Lung (tissue), 17 donors: ENCODE measurements at places on chromosomes 12 and 14. TPM values are rescaled to one million over a fixed set of nuclear protein-coding genes. Genes with fewer than 3 reads are reported as not detected.

DNA sequence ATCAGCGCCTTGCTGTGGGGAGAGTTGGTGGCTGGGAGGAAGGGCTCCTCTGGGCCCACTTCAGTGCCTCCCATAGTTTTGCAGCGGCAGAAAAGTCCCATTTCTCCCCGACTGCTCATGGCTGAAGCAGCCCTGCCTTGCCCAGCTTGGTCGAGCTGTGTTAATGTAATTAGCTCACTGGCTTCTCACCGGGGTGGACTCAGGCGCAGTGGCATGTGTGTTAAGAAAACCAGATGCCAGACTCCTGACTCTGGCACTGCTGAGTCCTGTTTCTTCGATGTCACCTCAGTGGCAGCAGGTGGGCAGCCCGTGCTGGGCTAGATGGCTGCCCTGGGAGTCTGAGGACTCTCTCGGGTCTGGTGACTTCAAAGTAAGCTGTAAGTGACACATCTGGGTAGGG lies 47.4 kb downstream of the CHST11 start:
- no peak overlapping the region for H3K27ac ChIP-seq
- peaks cover 28% of the 10 kb centered on the region for H3K4me1 ChIP-seq
- H3K27me3 ChIP-seq: no peaks in the 10 kb centered on the region
- no peak overlapping the region for H3K4me3 ChIP-seq

DNA sequence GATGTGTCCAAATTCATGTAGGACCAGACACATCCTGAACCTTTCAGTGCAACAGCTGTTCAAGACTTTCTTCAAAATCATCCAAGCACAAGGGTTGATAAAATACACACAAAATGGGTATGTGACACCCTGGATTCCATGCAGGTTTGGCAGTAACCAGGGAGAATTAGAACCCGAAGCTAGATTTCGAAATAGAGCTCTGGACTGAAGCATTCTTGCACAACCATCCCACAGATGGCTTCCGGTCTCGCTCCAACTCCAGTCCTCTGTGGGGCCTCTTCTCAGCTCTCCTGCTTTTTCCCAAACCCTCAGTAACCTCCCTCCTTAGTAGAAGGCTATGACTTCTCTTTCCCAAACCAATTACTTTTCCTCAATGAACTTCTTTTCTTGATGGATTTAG lies 171.3 kb downstream of the TTC7B start:
- no peak overlapping the region for H3K4me3 ChIP-seq
- peaks cover 51% of the 10 kb centered on the region for H3K4me1 ChIP-seq
- DNase-seq: peak; percentile 63
- H3K27me3 ChIP-seq: no peaks in the 10 kb centered on the region

DNA sequence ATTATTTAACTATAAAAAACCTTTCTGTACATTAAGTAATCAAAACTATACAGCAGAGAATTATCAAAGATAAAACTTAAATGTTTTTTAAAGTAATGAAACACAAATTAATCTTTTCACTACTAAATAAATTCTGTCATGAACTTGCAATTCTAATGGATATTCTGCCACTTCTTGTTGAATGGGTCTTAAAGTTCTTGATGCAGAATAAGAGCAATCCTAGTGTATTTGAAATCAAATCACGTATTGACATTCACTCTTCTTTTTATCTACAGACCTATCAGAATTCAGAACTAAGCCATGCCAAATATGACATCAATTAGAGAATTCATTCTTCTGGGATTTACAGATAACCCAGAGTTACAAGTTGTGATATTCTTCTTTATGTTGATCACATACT lies at the start of gene OR6C65:
Gene OR6C65 (plus strand): TSS at position 301 of the 400 bp plus-strand sequence. CDS start 0 bp downstream, at position 301.
- H3K36me3 ChIP-seq: no peaks in the 10 kb centered on the region
- H3K4me1 ChIP-seq: no peaks in the 10 kb centered on the region
- no peak for DNase-seq
- H3K4me3 ChIP-seq: no peak within 1 kb of the TSS
- H3K27ac ChIP-seq: no peak within 1 kb of the TSS

DNA sequence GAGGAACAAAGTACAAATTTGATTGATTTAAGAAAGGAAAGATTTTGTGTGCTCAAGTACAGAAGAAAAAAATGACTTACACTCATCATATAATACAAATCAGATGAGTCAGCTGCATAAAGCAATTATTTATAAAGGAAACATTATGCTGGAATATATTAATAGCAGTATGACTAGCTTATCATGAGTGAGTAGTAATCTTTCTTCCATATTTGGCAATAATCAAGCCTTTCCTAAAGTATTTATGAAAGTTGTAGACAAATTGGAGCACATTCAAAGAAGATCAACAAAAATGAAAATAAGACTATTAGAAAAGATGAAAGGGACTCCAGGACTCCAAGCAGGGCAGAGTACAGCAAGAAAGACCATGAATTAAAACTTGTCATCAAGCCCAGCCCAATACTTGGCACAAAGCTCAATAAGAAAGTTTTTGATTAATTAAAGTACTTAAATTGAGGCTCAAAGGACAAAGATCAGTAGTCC lies 32.8 kb downstream of the CCER1 start:
- no peaks in the 10 kb centered on the region for H3K36me3 ChIP-seq
- H3K27me3 ChIP-seq: no peaks in the 10 kb centered on the region
- no peaks in the 10 kb centered on the region for H3K4me1 ChIP-seq

DNA sequence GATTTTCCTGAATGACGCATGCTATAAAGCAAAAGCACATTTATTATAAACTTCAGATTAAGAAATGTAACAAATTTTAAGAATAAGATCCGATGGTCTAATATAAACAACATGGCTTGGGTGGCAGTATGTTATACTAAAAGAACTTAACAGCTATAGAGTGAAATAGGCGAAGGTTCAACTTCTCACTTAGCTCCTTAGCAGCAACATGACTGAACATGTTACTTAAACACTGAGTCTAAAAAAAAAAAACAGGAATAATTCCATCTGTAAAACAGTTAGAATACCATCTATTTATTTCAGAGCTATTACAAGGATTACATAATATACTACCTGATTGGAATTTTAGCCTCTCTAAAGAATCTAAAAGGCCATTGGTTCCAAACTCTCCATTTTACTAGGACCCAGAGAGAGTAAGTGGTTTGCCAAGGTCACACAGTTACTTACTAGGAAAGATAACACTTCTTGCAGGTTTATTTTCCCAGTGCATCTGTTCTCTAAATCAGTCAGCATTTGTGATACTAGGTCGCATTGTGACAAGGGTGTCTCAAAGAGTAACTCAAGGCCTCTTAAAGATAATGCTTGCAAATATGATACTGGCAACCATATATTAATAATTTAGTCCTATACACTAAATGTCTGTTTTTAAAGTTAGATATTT lies 14.8 kb downstream of the OSBPL8 start:
- no peaks in the 10 kb centered on the region for H3K4me1 ChIP-seq
- no peak overlapping the region for H3K4me3 ChIP-seq
- H3K27ac ChIP-seq: no peak overlapping the region
- no peaks in the 10 kb centered on the region for H3K36me3 ChIP-seq
- DNase-seq: no peak
- H3K27me3 ChIP-seq: no peaks in the 10 kb centered on the region

GRCh38 chr14:31083781-31084180 lies 57.6 kb upstream of the STRN3 start:
- DNase-seq: no peak
- H3K4me3 ChIP-seq: no peak overlapping the region
- no peaks in the 10 kb centered on the region for H3K36me3 ChIP-seq
- H3K4me1 ChIP-seq: no peaks in the 10 kb centered on the region
- no peak overlapping the region for H3K27ac ChIP-seq
- H3K27me3 ChIP-seq: no peaks in the 10 kb centered on the region

- no peaks in the 10 kb centered on the region for H3K36me3 ChIP-seq
- H3K4me3 ChIP-seq: peak overlapping the region; percentile 72
- DNase-seq: peak; percentile 65
These were observed 466 bp downstream of the SAV1 start for GRCh38 chr14:50667684-50667995.

- H3K4me1 ChIP-seq: no peaks in the 10 kb centered on the region
- H3K36me3 ChIP-seq: no peaks in the 10 kb centered on the region
- H3K4me3 ChIP-seq: no peak overlapping the region
- peaks cover 10% of the 10 kb centered on the region for H3K27me3 ChIP-seq
- no peak overlapping the region for H3K27ac ChIP-seq
These were observed 64.4 kb upstream of the FZD10 start for GRCh38 chr12:130097798-130098255.

- DNase-seq: peak; percentile 63
- H3K27ac ChIP-seq: no peak overlapping the region
- no peak overlapping the region for H3K4me3 ChIP-seq
These were observed 46.5 kb upstream of the TSPAN11 start for GRCh38 chr12:30880061-30880460.

- no peak overlapping the region for H3K4me3 ChIP-seq
- H3K27me3 ChIP-seq: no peaks in the 10 kb centered on the region
- DNase-seq: no peak
- no peak overlapping the region for H3K27ac ChIP-seq
- H3K4me1 ChIP-seq: no peaks in the 10 kb centered on the region
- H3K36me3 ChIP-seq: no peaks in the 10 kb centered on the region
These were observed 12.3 kb downstream of the NKX2-8 start for GRCh38 chr14:36570065-36570464.

GRCh38 chr14:24364841-24365240 lies 3.1 kb upstream of the NFATC4 start:
- peaks cover 12% of the 10 kb centered on the region for H3K4me1 ChIP-seq
- no peak overlapping the region for H3K27ac ChIP-seq
- no peaks in the 10 kb centered on the region for H3K27me3 ChIP-seq
- no peak for DNase-seq
- H3K4me3 ChIP-seq: no peak overlapping the region
- no peaks in the 10 kb centered on the region for H3K36me3 ChIP-seq

GRCh38 chr14:101559624-101560533 lies 1.4 kb upstream of the DIO3 start:
- H3K36me3 ChIP-seq: no peaks in the 10 kb centered on the region
- peaks cover 9% of the 10 kb centered on the region for H3K27me3 ChIP-seq
- peak overlapping the region; percentile 47 for H3K4me3 ChIP-seq
- H3K4me1 ChIP-seq: peaks cover 11% of the 10 kb centered on the region
- no peak overlapping the region for H3K27ac ChIP-seq
- peak; percentile 63 for DNase-seq

DNA sequence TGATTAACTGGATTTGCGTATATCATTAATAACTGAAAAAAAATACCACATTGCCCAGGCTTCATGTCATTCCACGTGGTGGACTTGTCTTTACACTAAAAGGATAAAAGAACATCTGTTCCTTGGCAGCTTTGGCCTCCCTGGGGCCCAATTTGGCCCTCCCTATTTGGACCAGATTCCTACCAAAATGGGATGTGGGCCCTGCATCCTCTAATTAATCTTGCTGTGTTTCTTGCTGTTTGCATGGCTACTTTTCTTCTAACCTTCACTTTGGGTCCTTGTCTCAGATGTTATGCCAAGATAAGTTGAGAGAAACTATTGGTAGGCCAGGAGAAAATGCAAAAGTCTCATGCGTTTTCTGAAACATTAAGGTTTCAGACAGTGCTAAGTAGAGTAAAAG lies 57.5 kb downstream of the PTHLH start:
- DNase-seq: no peak
- no peaks in the 10 kb centered on the region for H3K36me3 ChIP-seq
- no peak overlapping the region for H3K27ac ChIP-seq
- H3K4me1 ChIP-seq: no peaks in the 10 kb centered on the region
- H3K27me3 ChIP-seq: no peaks in the 10 kb centered on the region
- H3K4me3 ChIP-seq: no peak overlapping the region

GRCh38 chr14:48005986-48006385 lies 330.6 kb upstream of the MDGA2 start:
- no peak overlapping the region for H3K4me3 ChIP-seq
- H3K4me1 ChIP-seq: no peaks in the 10 kb centered on the region
- no peaks in the 10 kb centered on the region for H3K36me3 ChIP-seq
- no peaks in the 10 kb centered on the region for H3K27me3 ChIP-seq

DNA sequence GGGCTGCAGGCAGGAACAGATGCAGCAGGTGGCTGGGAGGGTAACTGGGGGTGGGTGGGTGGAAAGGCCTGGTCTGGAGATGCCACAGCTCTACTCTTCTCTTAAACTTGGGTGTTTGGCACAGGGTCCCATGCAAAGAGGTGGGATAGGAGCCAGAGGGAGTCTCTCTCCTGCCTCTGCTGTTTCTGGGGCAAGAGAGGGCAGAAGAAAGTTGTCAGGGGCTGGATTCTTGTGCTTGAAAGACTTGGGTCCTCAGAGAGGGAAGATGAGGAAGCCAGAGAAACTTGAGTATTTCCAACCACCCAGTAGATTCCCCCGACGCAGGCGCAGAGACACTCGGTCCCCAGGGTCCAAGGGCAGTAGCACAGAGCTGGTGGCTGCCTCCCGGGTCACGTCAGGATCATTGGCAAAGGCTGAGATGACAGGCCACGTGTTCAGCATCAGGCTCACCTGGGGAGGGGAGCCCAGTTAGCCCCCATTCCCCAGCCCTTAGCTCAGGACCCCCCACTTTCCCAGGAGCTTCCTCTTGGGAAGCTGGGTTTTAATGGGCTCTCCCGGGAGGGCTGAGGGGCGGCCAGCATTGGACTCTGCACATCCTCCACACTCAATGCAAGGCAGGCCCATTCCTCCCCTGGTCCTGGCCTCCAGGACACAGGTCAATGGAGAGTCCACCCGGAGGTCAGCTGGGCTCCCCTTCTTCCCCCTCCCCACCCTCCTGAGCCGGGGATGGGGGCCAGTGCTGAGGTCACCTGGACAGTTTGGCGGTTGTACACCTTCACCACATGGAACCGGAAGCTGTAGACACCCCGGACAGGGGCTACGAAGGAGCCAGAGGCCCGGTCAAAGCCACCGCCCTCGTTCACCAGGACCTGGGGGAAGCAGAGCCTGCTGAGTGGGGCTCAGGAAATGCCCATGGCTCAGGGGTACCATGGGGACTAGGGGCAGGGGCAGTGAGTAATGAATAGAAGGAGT lies 1.6 kb downstream of the CBLN3 start:
- peaks cover 13% of the 10 kb centered on the region for H3K4me1 ChIP-seq
- no peak overlapping the region for H3K27ac ChIP-seq
- no peak for DNase-seq
- no peaks in the 10 kb centered on the region for H3K27me3 ChIP-seq

DNA sequence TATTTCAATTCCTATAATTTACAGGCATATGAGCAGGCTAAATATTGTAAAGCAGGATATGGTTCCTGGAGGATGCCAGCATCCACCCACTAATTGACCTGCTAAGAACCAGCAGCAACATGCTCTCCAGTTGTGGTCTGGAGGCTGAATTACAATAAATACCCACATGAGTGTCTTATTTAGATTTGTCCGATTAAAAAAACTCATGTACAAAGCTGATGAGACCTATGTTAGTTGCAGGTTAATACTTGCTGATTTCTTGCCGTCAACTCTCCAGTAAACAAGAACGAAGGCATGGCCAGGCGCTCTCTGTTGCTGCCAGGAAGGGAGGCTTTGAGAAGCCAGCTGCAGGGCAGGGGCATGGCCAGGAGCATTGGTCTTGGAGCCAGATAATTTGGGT lies 169.3 kb upstream of the PRICKLE1 start:
- H3K4me1 ChIP-seq: peaks cover 9% of the 10 kb centered on the region
- H3K4me3 ChIP-seq: no peak overlapping the region

- H3K4me1 ChIP-seq: no peaks in the 10 kb centered on the region
- H3K27me3 ChIP-seq: no peaks in the 10 kb centered on the region
- DNase-seq: no peak
- H3K4me3 ChIP-seq: no peak overlapping the region
These were observed 38.5 kb downstream of the NT5DC3 start for GRCh38 chr12:103802586-103802886.

The AQP2 gene
- total RNA-seq: not detected

The SERPINA9 gene
- not detected for total RNA-seq

The SPIC gene
- not detected for total RNA-seq
